ENCODE measurements at places on chromosomes 2 and 18.

GRCh38 chr2:61116302-61116701, 45.7 kb upstream of the C2orf74 start:
- DNase-seq: no peak

DNA sequence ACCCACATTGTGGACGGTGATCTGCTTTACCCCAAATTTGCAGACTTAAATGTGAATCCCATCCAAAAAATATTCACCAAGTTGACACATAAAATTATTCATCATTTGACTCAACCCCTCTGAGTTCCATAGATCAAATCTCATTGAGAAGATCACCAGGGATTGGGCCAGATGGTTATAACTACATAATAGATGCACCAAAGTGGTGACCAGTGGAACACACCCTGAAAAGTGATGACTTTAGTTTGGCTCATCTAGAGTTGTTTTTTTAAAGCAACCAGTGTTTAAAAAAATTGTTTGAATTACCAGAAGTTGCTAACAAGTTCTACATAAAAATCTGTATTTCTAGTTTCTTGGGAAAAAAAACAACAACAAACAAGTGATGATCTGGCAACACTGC, 155.0 kb downstream of the PLCL1 start:
- DNase-seq: no peak

- no peak for DNase-seq
Observed at GRCh38 chr2:229363185-229363814, 92.2 kb upstream of the PID1 start.

- no peak for DNase-seq
Observed at GRCh38 chr2:28129955-28130695, 239.6 kb downstream of the BABAM2 start.

DNA sequence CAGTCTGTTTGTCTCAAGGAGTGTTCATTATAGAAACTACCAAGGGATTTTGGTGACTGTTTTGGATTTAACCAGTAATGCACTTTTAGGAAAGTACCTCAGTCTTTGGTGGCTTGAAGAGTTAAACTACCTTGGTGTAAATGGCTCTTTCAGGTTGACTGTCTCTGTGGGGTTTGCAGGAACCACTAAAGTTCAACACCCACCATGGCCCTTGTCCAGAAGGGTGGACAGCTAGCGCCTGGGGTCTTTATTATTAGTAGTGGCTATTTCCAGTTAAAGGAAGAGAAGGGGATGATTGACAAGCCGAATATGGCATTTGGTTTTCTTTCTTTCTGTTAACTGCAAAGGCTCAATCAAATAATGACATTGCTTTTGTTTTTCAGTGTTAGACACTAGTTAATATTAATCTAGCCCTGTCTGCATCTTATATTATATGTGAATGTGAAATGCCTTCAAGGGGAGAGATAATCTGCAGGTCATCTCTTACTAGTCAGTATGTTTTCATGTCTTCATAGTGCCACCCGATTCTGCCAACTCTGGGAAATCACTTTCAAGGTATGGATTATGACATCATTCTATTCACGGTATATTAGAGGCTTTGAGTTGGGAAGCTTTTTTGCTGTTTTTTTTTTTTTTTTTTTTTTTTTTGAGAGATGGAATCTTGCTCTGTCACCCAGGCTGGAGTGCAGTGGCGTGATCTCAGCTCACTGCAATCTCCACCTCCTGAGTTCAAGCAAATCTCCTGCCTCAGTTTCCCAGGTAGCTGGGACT, 56.4 kb downstream of the MAP4K4 start:
- no peak for DNase-seq

- DNase-seq: no peak
Observed at GRCh38 chr2:162840598-162841246, 2.2 kb upstream of the KCNH7 start.

- DNase-seq: no peak
Observed at GRCh38 chr18:41449612-41450011, 505.4 kb upstream of the PIK3C3 start.

DNA sequence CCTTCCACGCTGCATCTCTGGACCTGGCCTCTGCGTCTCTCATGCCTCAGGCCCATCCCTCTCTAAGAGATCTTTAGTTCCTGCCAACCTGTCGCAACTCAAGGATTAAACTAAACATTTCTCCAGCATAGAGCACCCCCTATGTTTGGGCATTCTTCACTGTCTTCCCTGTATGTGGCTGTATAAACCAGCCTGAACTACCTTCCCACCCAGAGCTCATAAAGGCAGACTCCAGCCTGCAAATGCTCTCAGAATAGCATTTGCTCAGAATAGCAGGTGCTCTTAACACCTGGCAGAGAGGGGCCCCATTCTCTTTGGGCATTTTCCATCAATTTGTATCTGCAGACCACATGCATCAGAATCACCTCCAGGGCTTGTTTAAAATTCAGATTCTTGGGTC, 83.4 kb downstream of the EHD3 start:
- no peak for DNase-seq

DNA sequence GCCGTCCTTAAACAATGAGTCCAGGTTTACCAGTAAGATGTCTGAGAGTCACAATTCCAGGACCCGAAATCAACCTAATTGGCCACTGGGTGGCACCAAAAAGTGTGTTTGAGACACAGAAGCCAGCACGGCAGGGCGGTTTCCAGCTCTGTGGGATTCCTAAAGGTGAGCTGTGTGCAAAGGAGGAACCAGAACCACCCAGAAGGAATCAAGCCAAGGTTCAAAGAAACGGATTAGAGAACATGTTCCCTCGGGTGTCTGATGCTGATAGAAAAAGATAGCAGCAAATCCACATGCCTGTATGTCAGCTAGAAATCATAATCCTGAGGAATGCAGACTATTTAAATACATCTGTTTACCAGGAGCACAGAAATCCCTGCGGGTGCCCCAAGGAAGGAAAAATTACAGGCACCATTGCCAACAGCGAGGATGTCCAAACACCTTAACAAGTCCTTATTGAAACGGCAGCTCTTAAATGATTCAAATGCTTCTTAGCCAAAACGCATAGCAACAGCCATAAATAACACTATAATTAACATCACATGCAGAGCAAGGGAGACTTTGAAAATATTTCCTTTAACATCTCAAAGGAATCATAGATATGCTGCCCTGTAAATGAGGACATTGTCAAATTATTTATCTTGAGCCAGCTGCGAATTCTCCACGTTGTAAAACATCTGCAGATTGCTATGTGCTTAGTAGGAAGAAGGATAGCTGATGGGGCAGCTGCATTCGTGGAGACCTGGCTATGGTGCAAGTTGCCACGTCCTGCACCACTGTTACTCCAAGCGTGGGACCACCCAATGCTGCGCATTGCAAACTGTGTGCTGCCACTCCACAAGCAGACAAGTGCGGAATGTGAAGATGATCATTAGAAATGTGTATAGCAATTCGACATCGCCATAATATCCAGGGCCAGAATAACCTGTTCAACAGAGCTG, 318.7 kb upstream of the NCKAP5 start:
- peak; percentile 56 for DNase-seq

DNA sequence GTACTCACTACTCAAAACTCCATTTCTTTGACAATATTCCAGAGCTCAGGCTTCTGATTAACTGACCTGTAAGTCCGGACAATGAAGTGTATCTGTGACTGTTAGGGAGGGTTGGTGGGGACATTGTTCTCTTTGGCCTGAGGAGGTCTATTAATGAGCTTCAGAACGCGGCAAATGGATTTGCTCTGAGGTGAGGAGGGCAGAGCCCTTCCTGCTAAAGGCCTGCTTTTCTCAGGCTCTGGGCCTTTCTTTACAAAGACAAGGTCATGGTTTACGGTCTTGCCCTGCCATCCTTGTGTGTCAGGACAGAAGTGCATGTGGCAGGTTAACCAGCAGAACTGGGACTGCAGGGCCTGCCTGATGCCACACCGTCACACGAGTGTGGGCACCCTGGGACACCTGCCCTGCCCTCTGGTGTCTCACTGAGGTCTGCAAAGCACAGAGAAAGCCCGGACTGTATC, 7.2 kb downstream of the ALKAL2 start:
- no peak for DNase-seq

GRCh38 chr18:74517236-74517630, 17.1 kb upstream of the CNDP1 start:
- no peak for DNase-seq

DNA sequence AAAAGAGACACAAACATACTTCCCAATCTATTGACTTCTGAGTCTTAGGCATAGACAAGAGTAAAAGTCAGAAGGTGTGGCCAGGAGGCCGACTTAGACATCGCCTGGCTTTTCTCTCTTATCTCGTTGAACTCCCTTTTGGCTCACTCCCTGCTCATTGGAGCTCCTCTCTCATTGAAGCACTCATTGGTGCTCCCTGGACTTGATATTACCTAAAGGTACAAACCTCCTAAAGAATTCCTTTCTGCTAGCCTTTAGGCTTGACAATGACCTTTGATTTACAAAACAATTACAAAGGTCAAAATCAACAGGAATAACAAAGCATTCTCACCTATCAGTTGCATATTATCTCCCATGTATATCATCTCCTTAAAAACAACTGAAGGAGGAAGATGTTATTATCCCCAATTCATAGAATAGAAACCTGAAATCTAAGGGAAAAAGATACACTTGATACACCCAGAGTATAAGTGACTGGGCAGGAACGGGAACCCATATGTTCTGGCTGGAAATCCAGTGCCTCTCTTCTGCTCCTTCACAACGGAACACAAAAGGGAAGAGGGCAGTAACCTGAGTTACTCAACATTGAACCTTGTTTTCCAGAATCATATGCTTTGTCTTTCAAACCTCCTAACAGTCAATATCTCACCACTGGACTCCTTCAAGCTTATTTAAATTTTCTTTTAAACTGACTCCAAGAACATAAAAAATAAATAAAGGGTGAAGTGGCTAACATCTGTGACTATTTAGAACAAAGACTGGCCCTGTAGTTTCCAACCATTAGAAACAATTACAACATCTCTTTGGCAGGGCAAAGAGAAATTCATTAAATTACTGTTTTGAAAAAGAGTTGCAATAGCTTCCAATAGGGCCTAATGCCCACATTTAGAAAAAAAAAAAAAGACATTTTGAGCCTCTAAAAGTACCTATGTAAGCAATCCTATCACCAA, 1247.9 kb downstream of the LRP1B start:
- no peak for DNase-seq

DNA sequence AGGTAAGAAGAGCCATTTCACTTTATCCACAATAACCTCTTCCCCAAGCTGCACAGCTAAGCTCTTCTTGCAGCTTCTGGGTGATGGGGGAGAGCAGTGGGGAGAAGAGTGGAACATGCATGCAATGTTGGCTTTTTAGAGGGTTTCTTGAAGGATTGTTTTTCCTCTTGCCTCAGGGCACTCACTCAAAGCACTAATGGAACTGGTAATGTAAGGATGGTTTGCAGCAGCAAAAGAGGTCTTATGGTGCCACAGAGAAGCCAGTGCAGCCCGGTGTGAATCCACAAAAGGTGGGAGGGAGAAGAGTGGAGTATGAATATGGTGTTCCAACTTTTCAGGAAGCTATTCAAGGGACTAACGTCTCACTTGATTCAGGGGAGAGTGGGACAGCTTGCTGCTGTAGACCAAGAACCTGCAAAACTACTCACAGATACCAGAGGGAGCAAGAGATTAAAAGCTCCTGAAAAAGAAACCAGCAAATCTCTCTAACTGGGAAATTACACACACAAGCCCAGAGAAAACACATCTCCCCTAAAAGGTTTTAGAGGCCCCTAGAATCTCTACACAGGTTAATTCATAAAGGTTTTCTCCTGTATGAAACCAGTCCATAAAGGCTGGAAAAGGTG, 116.4 kb downstream of the CHN1 start:
- DNase-seq: no peak

DNA sequence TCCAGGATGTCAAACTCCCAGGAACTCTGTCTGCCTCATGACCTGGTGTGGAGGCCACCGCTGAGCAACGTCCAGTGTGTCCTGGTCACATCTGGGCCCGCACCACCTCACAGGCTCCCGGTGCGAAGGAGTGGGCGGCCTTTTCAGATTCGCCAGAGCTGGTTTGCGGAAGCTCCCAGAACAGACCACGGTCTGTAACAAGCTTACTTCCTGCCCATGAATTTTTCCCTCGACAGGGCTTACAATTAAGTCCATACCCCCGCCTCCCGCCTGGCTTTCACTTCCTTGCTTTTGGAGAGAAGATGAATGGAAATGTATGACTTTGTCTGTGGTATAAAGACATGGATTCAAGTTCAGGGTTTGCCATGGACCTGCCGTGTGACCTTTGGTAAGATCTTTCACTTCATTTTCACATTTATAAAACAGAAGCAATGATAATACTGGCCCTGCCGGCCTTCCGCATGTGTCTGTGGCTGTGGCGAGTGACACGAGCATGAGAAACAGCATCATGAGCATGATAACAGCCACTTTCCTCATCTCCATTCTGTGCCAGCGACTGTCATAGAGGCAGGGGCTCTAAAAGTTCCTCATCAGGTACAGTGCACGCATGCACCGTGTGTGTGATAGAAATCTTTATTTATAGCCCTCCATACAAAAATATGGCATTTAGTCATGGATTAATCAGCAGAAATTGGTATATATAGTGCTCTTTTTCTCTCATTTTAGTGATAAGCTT, 31.0 kb upstream of the KCNF1 start:
- no peak for DNase-seq

All from 8988T (cell line).